K562 (cell line): ENCODE measurements at places on chromosomes 2 and 18. TPM values are rescaled to one million over a fixed set of nuclear protein-coding genes. Genes with fewer than 3 reads are reported as not detected.
A peak's percentile ranks its signal among the peaks of the same experiment; 100 is the strongest.

- H3K36me3 ChIP-seq: no peaks in the 10 kb centered on the region
- H3K27ac ChIP-seq: no peak overlapping the region
- no peaks in the 10 kb centered on the region for H3K27me3 ChIP-seq
- H3K4me3 ChIP-seq: no peak overlapping the region
- no peak for DNase-seq
Measured at GRCh38 chr18:61348230-61348629, 15.0 kb downstream of the CDH20 start.

DNA sequence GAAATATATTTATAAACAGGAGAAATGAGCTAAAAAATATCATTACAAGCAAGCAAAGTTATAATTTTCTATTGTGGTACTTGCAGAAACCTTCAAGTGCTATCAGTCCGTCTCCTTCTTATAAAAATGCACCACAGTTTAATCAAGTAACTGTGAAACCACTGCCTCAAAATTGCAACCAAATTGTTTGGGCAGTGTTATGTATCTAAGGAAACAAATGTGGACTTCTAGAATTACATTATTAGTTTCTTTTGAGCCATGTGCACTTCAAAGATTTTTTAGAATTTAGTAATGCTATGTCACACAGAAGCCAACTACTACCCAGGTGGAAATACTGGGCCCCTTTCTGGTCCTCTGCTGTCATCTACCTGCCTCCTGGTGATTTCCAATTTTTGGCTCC is 495.6 kb downstream of the NYAP2 start:
- no peaks in the 10 kb centered on the region for H3K36me3 ChIP-seq
- H3K4me1 ChIP-seq: no peaks in the 10 kb centered on the region
- no peak overlapping the region for H3K27ac ChIP-seq
- H3K27me3 ChIP-seq: no peaks in the 10 kb centered on the region

The TMEM17 gene
- total RNA-seq: 0.58 and 1.2 TPM in 2 replicates

The IGFBP2 gene
- total RNA-seq: 0.85 and 0.93 TPM in 2 replicates

The ALLC gene
- total RNA-seq: not detected in 2 replicates

The RND3 gene
- 0.51 and 0.64 TPM in 2 replicates for total RNA-seq

- peaks cover 30% of the 10 kb centered on the region for H3K27me3 ChIP-seq
- H3K4me1 ChIP-seq: no peaks in the 10 kb centered on the region
- no peak for DNase-seq
- no peaks in the 10 kb centered on the region for H3K36me3 ChIP-seq
- H3K27ac ChIP-seq: no peak overlapping the region
- no peak overlapping the region for H3K4me3 ChIP-seq
Measured at GRCh38 chr18:13461936-13462335, 243.4 kb downstream of the LDLRAD4 start.

The RNU2-63P gene
- total RNA-seq: 33.0 and 34.0 TPM in 2 replicates

The ADGRF3 gene
- 0.09 and 0.16 TPM in 2 replicates for total RNA-seq

- peaks cover 34% of the 10 kb centered on the region; the same call in 2 of the 3 replicates for H3K27me3 ChIP-seq
- no peak overlapping the region for H3K27ac ChIP-seq
- no peak for DNase-seq
- H3K4me1 ChIP-seq: peaks cover 39% of the 10 kb centered on the region
- H3K4me3 ChIP-seq: peak overlapping the region; percentile 53
Measured at GRCh38 chr2:27263287-27264252, 723 bp upstream of the SLC30A3 start.

The CSRNP3 gene
- 0.04 TPM in 1 of 2 replicates, not detected in the other for total RNA-seq

DNA sequence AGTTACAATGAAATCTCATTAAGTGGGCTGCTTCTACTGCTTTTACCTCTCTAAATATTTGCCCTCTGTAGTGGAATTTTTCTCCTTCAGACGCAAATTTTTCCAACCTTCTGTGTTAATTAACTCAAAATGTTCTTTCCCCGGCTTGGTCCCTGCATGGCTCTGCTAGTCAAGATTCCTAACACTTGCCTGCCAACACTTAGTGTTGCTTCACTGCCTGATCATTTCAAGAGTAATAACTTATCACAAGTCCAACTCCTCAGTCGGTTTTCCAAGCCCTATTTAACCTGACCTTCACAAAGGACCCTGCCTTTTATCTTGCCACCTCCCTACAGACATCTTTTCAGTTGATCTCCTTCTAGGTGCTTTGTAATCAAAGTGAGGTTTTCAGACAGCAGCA is 142.7 kb downstream of the HRH4 start:
- H3K36me3 ChIP-seq: no peaks in the 10 kb centered on the region
- no peaks in the 10 kb centered on the region for H3K27me3 ChIP-seq
- H3K4me1 ChIP-seq: no peaks in the 10 kb centered on the region
- no peak overlapping the region for H3K4me3 ChIP-seq
- H3K27ac ChIP-seq: no peak overlapping the region

The CENPA gene
- total RNA-seq: 45.6 and 51.7 TPM in 2 replicates

GRCh38 chr18:24543795-24544498 is 83.5 kb downstream of the HRH4 start:
- H3K27ac ChIP-seq: no peak overlapping the region

The SH3RF3 gene
- 0.02 TPM in 2 replicates for total RNA-seq

The SRD5A2 gene
- total RNA-seq: not detected in 2 replicates

DNA sequence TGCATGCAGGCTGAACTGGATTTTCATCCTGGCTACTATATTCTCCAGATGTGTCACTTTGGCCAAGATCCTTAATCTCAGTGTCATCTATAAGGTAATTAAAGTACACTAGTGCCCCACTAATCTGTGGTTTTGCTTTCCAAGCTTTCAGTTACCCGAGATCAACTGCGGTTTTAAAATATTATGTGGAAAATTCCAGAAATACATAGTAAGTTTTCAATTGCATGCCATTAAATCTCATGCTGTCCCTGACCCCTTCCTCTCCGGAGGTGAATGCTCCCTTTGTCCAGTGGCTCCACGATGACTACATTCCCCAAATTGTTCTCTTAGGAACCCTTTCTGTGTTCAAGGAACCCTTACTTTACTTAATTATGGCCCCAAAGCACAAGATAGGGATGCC is 5.3 kb upstream of the TYMS start:
- H3K36me3 ChIP-seq: no peaks in the 10 kb centered on the region
- H3K27ac ChIP-seq: no peak overlapping the region; the same call in 2 of the 3 replicates
- no peak overlapping the region for H3K4me3 ChIP-seq
- H3K27me3 ChIP-seq: no peaks in the 10 kb centered on the region

The SANBR gene
- total RNA-seq: 4.9 and 6.2 TPM in 2 replicates

GRCh38 chr2:217995731-217996231 is 7.0 kb downstream of the TNS1 start:
- H3K36me3 ChIP-seq: no peaks in the 10 kb centered on the region
- H3K4me3 ChIP-seq: no peak overlapping the region
- H3K4me1 ChIP-seq: no peaks in the 10 kb centered on the region
- no peak overlapping the region for H3K27ac ChIP-seq

DNA sequence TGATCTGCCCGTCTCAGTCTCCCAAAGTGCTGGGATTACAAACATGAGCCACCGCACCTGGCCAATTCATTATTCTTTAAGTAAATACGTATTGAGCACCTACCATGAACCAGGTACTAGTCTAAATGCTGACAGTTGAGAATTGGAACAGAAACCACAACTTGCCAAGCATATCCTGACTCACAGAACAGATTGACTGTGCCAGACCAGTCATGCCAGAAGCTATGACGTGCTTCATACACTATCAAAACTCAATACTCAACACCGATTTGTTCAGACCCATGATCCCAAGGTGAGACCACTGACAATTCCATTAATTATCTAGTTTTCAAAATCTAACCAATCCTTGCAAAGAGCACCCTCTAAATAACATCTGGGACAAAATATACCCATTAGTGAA is 148.6 kb downstream of the B3GNT2 start:
- no peak overlapping the region for H3K4me3 ChIP-seq
- H3K36me3 ChIP-seq: no peaks in the 10 kb centered on the region; the same call in 2 of the 3 replicates
- H3K4me1 ChIP-seq: peaks cover 15% of the 10 kb centered on the region
- no peak for DNase-seq
- H3K27me3 ChIP-seq: no peaks in the 10 kb centered on the region
- H3K27ac ChIP-seq: no peak overlapping the region

DNA sequence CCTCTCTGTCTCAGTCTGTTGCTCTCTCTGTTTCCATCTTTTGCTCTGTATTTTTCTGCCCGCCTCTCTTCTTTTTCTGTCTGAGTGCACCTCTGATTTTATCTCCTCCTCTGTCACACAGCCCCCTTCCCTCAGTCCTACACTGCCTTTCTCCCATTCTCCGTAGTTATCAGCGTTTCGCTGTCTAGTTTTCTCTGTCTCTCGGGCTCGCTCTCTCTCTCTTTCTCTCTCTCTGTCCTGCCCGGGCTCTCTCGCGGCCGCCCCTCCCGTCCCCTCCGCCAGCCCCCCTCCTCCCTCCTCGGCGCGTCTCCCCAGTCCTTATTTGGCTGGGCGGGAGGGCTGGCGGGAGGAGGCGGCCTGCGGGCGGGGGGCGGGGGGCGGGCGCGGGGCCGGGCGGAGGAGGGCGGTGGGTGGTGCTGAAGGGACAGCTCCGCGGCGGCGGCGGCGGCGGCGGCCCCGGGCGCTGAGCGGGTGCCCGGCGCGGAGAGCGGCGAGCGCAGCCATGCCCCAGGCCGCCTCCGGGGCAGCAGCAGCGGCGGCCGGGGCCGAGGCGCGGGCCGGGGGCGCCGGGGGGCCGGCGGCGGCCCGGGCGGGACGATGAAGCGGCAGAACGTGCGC is at the start of gene KCNK3:
Gene KCNK3, plus strand, starts transcription at position 444 of the 618 bp plus-strand sequence. Its CDS starts 154 bp downstream, at position 598.
- DNase-seq: peak; percentile 84
- H3K4me1 ChIP-seq: peaks cover 4% of the 10 kb centered on the region
- H3K36me3 ChIP-seq: no peaks in the 10 kb centered on the region
- peaks cover 76% of the 10 kb centered on the region for H3K27me3 ChIP-seq

DNA sequence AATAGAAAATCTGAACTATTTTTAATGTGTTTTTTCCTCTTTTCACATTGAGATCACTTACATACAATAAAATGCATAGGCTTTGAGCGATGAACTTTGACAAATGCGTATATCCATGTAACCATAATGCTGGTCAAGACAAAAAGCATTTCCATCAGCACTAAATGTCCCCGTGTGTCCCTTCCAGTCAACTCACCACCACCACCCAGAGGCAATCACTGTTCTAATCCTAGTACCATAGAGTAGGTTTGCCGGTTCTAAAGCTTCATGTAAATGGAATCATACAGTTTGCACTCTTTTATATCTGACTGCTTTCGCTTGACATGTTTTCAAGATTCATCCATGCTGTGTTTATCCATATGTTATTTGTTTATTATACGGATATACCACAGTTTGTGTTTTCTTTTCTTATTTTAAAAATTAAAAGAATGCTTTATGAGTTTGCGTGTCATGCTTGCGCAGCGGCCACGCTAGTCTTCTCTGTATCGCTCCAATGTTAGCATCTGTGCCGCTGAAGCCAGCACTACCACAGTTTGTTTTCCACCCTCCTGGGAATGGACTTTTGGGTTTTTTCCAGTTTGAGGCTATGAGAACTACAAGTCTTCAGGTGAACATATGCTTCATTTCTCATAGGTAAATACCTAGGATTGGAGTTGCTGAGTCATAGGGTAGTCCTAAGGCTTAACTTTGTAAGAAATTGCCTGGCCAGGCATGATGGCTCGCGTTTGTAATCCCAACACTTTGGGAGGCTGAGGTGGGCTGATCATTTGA is 197.5 kb upstream of the CHAC2 start:
- no peak overlapping the region for H3K27ac ChIP-seq
- H3K4me3 ChIP-seq: no peak overlapping the region
- DNase-seq: no peak
- H3K36me3 ChIP-seq: no peaks in the 10 kb centered on the region

The INO80D gene
- 7.7 and 8.1 TPM in 2 replicates for total RNA-seq

- H3K27ac ChIP-seq: no peak overlapping the region
- no peaks in the 10 kb centered on the region for H3K4me1 ChIP-seq
- no peak for DNase-seq
- H3K4me3 ChIP-seq: no peak overlapping the region
Measured at GRCh38 chr2:140658760-140659692, 1471.8 kb downstream of the LRP1B start.
